Esophagus squamous epithelium (tissue), 5 donors: ENCODE measurements at places on chromosomes 4 and X. TPM values are rescaled to one million over a fixed set of nuclear protein-coding genes. Genes with fewer than 3 reads are reported as not detected.

- H3K4me3 ChIP-seq: no peak overlapping the region
- peak overlapping the region; percentile 39 for H3K27ac ChIP-seq
- no peak for DNase-seq
- no peaks in the 10 kb centered on the region for H3K4me1 ChIP-seq
- no peaks in the 10 kb centered on the region for H3K36me3 ChIP-seq
Observed at GRCh38 chrX:20547611-20548051, 280.9 kb upstream of the RPS6KA3 start.

DNA sequence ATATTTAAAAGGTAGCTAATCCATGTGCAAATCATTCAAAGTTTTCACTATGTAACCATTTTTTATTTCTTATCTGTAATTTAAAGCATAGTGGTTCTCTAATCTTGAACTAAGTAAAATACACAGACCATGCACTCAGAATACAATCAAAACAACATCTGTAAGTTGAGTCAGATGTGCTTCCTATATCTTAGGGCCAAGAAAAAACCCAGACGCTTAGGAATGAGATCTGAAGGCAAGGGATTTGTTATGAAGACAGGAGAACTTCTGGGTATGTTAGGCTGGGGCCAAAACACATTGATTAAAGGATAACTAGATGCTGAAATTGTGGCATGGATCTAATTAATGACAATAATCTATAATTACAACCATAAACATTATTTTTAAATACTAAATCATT lies 120.3 kb downstream of the PDE5A start:
- H3K4me1 ChIP-seq: no peaks in the 10 kb centered on the region
- peak overlapping the region; percentile 3 for H3K27ac ChIP-seq

DNA sequence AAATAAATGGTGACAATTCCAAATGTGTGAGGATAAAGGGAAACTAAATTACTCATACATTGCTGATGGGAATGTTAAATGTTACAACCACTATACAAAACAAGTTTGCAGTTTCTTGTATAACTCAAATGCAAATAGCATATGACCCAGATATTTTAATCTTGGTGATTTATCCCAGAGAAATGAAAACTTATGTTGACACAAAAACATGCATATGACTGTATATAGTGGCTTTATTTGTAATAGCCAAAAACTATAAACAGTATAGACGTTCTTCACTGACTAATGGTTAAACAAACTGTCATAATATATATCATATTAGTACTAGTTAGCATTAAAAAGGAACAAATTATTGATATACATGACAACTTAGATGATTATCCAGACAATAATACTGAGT lies 619.2 kb downstream of the PDHA2 start:
- H3K4me1 ChIP-seq: no peaks in the 10 kb centered on the region
- no peak overlapping the region for H3K27ac ChIP-seq
- DNase-seq: no peak
- no peak overlapping the region for H3K4me3 ChIP-seq
- H3K36me3 ChIP-seq: no peaks in the 10 kb centered on the region
- no peaks in the 10 kb centered on the region for H3K27me3 ChIP-seq

BMX gene
- 2.5 TPM for total RNA-seq

TSPAN7 gene
- total RNA-seq: 39.1 TPM
